ENCODE measurements at places on chromosomes 2 and 18. TPM values are rescaled to one million over a fixed set of nuclear protein-coding genes. Genes with fewer than 3 reads are reported as not detected.

DNA sequence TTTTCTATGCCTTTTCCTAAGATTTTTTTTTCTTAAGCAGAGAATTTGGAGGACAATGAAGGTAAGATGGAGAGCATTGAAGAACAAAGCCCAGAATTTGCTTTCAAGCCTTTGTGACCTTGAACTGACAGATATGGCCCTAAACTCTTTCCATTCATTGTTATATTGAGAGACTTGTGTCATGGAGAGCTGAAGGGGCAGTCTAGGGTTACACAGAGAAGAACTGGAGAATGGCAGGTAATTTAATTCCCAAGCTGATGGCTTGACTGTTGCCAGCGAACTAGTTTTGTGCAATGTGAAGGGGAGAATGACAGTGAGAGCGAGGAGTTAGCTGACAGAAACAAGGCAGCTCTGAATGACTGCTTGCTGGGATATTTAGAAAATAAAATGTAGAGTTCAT is 1344.2 kb downstream of the LRP1B start:
- no peaks in the 10 kb centered on the region for H3K27me3 ChIP-seq
- no peaks in the 10 kb centered on the region for H3K36me3 ChIP-seq
- no peak for DNase-seq
- no peaks in the 10 kb centered on the region for H3K4me1 ChIP-seq

DNA sequence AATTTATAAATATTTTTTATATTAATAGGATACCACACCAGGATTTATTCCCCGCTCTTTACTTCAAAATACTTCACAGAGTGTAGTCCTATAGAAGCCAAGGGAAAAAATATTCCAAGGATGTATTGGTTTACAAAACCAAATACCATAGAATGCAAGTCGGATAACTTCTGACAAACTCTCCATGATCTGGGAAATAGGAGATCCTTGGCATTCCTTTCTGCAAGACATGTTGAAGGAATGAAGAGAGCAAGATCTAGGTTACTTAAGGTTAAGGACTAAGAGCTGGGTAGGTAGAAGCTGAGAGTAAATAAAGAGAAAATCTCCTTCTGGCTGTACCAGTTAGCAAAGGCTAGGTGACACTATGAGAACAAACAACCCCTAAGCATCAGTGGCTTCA is 141.2 kb downstream of the LRATD1 start:
- no peak for DNase-seq
- H3K4me3 ChIP-seq: no peak overlapping the region
- no peaks in the 10 kb centered on the region for H3K4me1 ChIP-seq
- H3K27me3 ChIP-seq: peaks cover 18% of the 10 kb centered on the region
- no peaks in the 10 kb centered on the region for H3K36me3 ChIP-seq

DNA sequence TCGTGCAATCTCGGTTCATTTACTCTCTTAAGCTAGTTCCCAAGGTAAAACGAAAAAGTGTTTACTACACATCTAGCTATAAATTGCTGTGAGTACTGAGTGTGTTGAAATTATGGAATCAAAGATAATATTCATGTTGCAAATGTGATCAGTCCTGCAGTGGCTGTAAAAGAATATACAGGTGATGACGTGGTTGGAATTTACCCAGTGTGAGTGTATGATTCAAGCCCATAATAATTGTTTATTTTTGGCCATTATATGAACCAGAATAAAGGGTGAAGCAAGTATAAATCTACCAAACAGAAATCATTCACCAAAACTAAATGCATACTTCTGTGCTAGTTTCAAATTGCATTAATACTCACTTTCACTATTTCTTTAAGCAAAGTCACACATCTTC is 1363.6 kb upstream of the CHAC2 start:
- no peak for DNase-seq
- no peak overlapping the region for H3K4me3 ChIP-seq
- no peak overlapping the region for H3K27ac ChIP-seq

DNA sequence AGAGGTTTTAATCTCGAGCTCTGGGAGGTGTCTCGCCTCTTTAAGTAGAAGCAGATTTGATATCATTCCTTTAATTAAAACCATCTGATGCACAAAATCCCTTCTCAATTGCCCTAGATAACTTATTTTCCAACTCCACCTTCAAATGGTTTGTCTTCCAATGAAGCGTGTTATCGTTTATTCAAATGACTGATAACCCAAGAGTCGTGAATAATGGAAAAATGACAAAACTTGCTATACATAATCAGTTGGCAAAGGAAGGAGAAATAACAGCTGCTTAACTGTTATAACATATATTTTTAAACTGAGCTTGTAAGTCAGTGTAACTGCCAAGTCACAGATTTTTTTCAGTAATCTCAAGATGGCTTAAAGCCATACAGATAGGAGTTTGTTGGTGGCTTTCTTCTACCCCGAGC is 144.6 kb downstream of the QPCT start:
- no peaks in the 10 kb centered on the region for H3K36me3 ChIP-seq
- no peaks in the 10 kb centered on the region for H3K4me1 ChIP-seq
- no peaks in the 10 kb centered on the region for H3K27me3 ChIP-seq
- H3K27ac ChIP-seq: no peak overlapping the region
- no peak overlapping the region for H3K4me3 ChIP-seq

- no peak overlapping the region for H3K27ac ChIP-seq
- no peak overlapping the region for H3K4me3 ChIP-seq
- DNase-seq: peak; percentile 44
These were observed 12.6 kb downstream of the ITPRID2 start for GRCh38 chr2:181904022-181904632.

- H3K27me3 ChIP-seq: no peaks in the 10 kb centered on the region
- H3K36me3 ChIP-seq: peaks cover 64% of the 10 kb centered on the region
- H3K27ac ChIP-seq: no peak overlapping the region
- H3K4me3 ChIP-seq: no peak overlapping the region
- no peak for DNase-seq
- no peaks in the 10 kb centered on the region for H3K4me1 ChIP-seq
These were observed 127.1 kb downstream of the AGPS start for GRCh38 chr2:177519534-177520115.

DNA sequence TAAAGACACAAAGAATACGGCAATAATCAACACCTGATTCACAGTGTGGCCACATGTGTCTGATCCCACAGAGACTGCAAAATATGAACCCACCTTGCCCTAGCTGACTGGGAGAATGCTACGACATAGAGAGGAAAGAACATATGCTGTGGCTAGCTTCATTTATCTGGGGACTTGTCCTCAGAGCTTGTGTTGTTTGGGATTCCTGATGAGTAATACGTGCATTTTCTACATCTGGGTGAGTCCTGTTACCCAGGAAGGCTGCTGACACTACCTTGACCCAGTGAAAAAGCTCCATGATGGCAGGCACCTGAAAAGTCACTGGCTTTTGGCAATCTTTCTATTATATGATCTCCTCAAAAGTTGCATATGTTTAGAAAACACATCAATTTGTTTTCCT is 427.7 kb upstream of the LYPD1 start:
- no peak overlapping the region for H3K27ac ChIP-seq
- no peaks in the 10 kb centered on the region for H3K27me3 ChIP-seq
- H3K36me3 ChIP-seq: no peaks in the 10 kb centered on the region
- no peak for DNase-seq

GRCh38 chr2:152336119-152336853 is 1.3 kb downstream of the FMNL2 start:
- peak overlapping the region; percentile 67 for H3K4me3 ChIP-seq
- peaks cover 19% of the 10 kb centered on the region for H3K4me1 ChIP-seq
- no peaks in the 10 kb centered on the region for H3K36me3 ChIP-seq
- H3K27me3 ChIP-seq: peaks cover 41% of the 10 kb centered on the region
- no peak for DNase-seq

- peaks cover 12% of the 10 kb centered on the region for H3K27me3 ChIP-seq
- no peak overlapping the region for H3K4me3 ChIP-seq
- H3K27ac ChIP-seq: no peak overlapping the region
- H3K4me1 ChIP-seq: peaks cover 7% of the 10 kb centered on the region
- no peak for DNase-seq
These were observed 425.4 kb downstream of the TGIF1 start for GRCh38 chr18:3875376-3875775.

DNA sequence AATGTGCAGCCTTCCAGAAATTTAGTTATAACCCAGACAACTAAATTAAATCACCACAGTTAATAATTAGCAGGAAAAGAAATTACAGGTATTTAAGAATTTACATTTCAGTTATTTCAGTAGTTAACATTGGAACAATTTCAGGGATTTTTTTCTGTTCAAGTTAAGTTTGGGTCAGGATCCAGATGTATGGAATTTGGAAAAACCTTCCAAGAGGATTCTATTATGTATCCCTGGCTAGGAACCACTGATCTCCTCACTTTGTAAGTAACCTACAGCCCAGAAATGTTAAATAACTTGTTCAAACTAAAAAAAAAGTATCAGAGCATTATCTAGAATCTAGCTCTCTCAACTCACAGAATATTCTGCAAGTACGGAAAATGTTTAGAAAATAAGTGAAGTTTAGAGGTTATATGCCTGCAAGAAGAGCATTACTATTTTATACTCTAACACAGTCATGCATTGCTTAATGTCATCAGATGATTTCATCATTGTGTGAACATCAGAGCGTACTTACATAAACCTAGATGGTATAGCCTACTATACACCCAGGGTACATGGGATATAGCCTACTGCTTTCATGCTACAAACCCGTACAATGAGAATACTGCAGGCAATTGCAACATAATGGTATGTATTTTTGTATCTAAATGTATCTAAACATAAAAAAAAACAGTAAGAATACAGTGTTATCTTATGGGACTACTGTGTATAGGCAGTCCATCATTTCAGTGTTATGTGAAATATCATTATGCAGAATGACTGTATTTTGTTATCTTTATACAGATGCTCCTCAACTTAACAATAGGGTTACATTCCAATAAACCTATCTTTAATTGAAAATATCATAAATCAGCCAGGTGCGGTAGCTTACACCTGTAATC is 6.1 kb downstream of the NCKAP1 start:
- H3K27ac ChIP-seq: no peak overlapping the region
- no peak for DNase-seq
- H3K27me3 ChIP-seq: peaks cover 33% of the 10 kb centered on the region
- H3K36me3 ChIP-seq: no peaks in the 10 kb centered on the region
- no peak overlapping the region for H3K4me3 ChIP-seq

- H3K36me3 ChIP-seq: no peaks in the 10 kb centered on the region
- DNase-seq: no peak
- H3K4me1 ChIP-seq: peaks cover 31% of the 10 kb centered on the region
- no peaks in the 10 kb centered on the region for H3K27me3 ChIP-seq
- H3K4me3 ChIP-seq: peak overlapping the region; percentile 100
- H3K27ac ChIP-seq: peak overlapping the region; percentile 99
These were observed 867 bp downstream of the SF3B6 start for GRCh38 chr2:24075259-24075658.

Gene TWSG1
- total RNA-seq: 7.7 TPM

Gene FEV
- not detected for total RNA-seq

Gene LAMA3
- total RNA-seq: not detected

Gene REG1B
- not detected for total RNA-seq

Gene CKAP2L
- not detected for total RNA-seq

Gene TMEM178A
- total RNA-seq: 0.99 TPM

Data from naive thymus-derived CD8-positive, alpha-beta T cell (primary cell).